ENCODE measurements at places on chromosomes 7 and 10. TPM values are rescaled to one million over a fixed set of nuclear protein-coding genes. Genes with fewer than 3 reads are reported as not detected.

The SPDYE6 gene
- total RNA-seq = not detected

The TBC1D12 gene
- total RNA-seq = 0.30 TPM

GRCh38 chr10:77967611-77968022 is 41.1 kb upstream of the DLG5 start:
- DNase-seq = no peak
- H3K27me3 ChIP-seq = no peaks in the 10 kb centered on the region
- H3K36me3 ChIP-seq = peaks cover 3% of the 10 kb centered on the region
- H3K4me3 ChIP-seq = no peak overlapping the region

DNA sequence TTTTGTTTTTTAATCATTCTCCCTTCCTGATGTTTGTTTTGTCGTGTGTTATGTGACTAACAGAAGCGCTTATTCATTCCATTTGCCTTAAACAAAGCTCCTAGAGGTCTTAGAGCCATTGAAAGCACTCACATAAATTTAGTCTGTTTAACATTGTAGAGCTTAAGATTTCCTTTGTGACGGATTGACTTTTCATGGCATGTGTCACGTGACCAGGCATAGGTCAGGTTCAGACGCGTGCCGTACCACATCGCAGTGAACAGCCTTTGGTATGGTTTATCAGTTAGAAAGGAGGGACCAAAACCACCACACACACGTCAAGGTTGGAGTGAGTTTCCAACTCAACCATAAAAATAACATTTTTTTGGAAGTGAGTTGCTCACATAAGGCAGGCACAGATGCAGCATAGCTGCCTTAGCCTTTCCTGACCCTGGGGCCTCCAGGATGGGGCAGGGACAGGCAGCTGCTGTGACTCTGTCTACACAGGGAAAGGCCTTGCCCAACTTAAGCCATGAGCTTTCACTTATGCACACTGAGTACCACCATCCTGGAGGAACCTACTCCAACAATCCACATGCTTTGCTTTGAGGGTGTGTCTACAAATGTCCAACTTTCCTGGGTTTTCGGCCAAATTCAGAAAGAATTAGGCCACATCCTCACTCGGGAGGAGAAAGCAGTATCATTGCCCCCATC is 55.5 kb downstream of the WDFY4 start:
- H3K27me3 ChIP-seq = peaks cover 5% of the 10 kb centered on the region
- no peaks in the 10 kb centered on the region for H3K4me1 ChIP-seq
- no peak overlapping the region for H3K4me3 ChIP-seq
- no peak for DNase-seq
- no peak overlapping the region for H3K27ac ChIP-seq
- no peaks in the 10 kb centered on the region for H3K36me3 ChIP-seq

DNA sequence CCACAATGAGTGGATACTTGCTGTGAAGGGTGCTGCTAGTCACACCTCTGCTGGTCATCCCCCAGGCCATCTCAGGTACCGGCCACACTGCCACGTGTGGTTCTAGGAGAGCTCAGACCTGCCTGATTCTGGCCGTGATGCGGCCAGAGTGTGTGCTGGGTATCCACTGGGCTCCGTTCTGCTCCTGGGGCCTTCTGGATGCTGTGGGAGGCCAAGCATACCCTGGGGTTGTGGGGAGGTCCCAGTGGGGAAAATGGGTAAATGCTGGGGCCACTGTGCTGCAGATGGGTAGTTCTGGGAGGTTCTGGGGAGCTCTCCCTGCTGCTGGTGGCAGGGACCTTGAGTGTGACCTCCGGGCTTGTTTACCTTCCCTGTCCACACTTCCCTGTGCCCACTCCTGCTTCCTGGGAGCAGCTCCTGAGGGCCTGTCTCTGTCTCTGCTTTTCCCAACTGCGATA is 318.4 kb downstream of the GLRX3 start:
- no peaks in the 10 kb centered on the region for H3K4me1 ChIP-seq
- DNase-seq = no peak
- H3K27me3 ChIP-seq = no peaks in the 10 kb centered on the region
- no peaks in the 10 kb centered on the region for H3K36me3 ChIP-seq
- no peak overlapping the region for H3K27ac ChIP-seq
